ENCODE measurements at places on chromosomes 3 and 15. TPM values are rescaled to one million over a fixed set of nuclear protein-coding genes. Genes with fewer than 3 reads are reported as not detected.

- H3K27ac ChIP-seq: no peak overlapping the region
- H3K4me1 ChIP-seq: no peaks in the 10 kb centered on the region
- no peak overlapping the region for H3K4me3 ChIP-seq
- no peak for DNase-seq
These were observed 215.2 kb upstream of the PRICKLE2 start for GRCh38 chr3:64440498-64440897.

DNA sequence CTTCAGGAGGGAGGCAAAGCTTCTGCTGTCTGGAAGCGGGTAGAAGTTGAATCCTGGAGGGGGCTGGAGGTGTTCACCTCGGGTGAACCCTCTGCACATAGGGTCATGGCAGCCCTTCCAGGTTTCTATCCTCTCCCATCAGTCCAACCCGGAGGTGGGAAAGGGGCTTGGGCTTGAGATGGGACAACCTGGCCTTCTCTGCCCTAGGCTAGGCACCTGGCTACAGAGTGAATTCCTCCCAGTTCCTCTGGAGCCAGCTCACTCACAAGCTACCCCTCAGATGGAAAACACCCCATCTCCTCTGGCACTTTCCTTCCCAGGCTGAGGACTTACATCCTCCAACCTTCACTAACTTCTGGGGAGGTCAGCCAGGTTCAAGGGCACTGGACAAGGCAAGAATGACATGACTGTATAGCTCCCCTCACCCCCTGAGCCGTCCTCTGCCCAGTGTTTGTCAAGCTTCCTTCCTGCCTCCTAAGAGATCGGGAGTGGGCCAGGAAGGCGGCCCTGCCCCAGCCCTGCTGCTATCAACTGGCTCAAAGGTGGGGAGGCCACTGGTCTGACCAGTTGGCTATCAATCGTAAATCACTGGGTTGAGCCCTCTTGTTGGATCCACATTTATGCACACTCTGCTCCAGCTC, 45.8 kb downstream of the KLF15 start:
- no peak for DNase-seq
- H3K27ac ChIP-seq: no peak overlapping the region
- no peaks in the 10 kb centered on the region for H3K36me3 ChIP-seq
- H3K4me1 ChIP-seq: no peaks in the 10 kb centered on the region

The RPSA gene
- 2,053 TPM for total RNA-seq

The CSPG5 gene
- total RNA-seq: 1.1 TPM

The PRTG gene
- 0.83 TPM for total RNA-seq

The ARHGAP11A gene
- total RNA-seq: 103 TPM

DNA sequence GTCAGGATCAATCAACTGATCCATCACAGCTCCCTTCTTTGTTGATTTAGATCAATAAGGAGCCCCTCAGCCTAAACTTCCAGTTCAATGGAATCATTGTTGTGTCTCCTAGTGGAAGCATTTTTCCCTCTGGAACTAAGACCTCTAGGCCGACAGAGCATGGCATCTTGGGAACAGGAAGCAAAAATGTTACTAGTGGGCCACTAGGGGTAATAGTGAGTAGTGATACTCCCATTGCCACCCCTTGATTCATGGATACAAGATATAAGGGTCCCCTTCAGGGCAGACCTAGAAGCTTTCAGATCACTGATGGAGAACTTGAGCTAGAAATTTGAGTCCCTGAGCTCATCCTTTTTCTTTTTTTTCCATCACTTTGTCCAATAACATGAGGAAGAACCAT, 40.4 kb upstream of the AZI2 start:
- H3K4me1 ChIP-seq: no peaks in the 10 kb centered on the region
- H3K27ac ChIP-seq: no peak overlapping the region
- DNase-seq: no peak
- H3K27me3 ChIP-seq: no peaks in the 10 kb centered on the region
- no peaks in the 10 kb centered on the region for H3K36me3 ChIP-seq

The BLM gene
- 58.9 TPM for total RNA-seq

The GTPBP8 gene
- 22.7 TPM for total RNA-seq

GRCh38 chr3:181899702-181900101, 188.0 kb downstream of the SOX2 start:
- no peaks in the 10 kb centered on the region for H3K4me1 ChIP-seq
- no peak overlapping the region for H3K27ac ChIP-seq
- no peaks in the 10 kb centered on the region for H3K36me3 ChIP-seq
- no peaks in the 10 kb centered on the region for H3K27me3 ChIP-seq

DNA sequence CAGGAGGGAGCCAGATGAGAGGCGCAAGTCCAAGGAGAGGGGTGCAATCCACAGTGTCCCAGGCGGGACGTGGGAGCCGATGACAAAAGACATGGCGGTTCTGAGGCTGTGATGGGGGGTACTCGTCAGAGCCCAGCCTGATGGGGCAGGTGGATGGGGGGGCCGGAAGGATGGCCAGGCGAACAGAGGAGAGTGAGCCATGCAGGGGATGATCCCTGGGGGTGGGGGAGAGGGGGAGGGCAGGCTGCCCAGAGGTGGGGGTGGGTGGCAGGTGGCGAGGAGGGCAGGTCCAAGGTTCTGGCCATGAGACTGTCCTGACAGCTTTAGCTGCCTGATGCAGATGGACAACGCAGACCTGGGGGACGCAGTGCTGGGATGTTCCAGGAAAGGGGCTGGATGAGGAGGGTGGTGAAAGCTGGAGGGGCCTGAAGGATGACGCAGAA, 8.9 kb upstream of the CSPG4 start:
- H3K27me3 ChIP-seq: peaks cover 4% of the 10 kb centered on the region
- DNase-seq: no peak
- H3K27ac ChIP-seq: no peak overlapping the region
- H3K36me3 ChIP-seq: no peaks in the 10 kb centered on the region
- peaks cover 5% of the 10 kb centered on the region for H3K4me1 ChIP-seq
- H3K4me3 ChIP-seq: no peak overlapping the region

GRCh38 chr3:141383555-141384129, 15.3 kb downstream of the ZBTB38 start:
- H3K4me3 ChIP-seq: no peak overlapping the region
- no peak for DNase-seq
- peaks cover 6% of the 10 kb centered on the region for H3K27me3 ChIP-seq
- H3K27ac ChIP-seq: no peak overlapping the region
- peaks cover 9% of the 10 kb centered on the region for H3K4me1 ChIP-seq

DNA sequence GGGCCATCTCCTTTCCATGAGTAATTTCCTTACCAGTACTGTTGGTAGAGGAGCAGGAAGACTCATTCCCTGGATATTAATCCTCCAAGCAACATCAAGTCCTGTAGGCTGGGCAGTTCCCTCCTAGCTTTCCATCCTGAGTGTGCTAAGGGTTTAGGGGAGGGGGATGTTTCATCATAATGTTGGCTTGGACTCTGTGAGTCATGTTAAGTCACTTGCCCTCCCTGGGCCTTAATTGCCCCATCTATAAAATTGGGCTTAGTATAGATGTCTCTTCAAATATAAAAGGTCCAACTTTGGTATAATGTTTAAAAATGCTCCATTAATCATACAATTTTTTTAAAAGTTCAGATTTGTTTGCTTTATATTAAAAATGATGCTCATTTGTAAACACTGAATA, 52.7 kb downstream of the TLE3 start:
- H3K27me3 ChIP-seq: peaks cover 4% of the 10 kb centered on the region
- no peak overlapping the region for H3K4me3 ChIP-seq
- no peaks in the 10 kb centered on the region for H3K4me1 ChIP-seq
- H3K36me3 ChIP-seq: peaks cover 18% of the 10 kb centered on the region

The ARGFX gene
- total RNA-seq: not detected

The GHRL gene
- 2.1 TPM for total RNA-seq

GRCh38 chr3:131998027-131998426, 36.8 kb downstream of the CPNE4 start:
- no peak overlapping the region for H3K4me3 ChIP-seq
- H3K4me1 ChIP-seq: no peaks in the 10 kb centered on the region
- DNase-seq: no peak
- no peaks in the 10 kb centered on the region for H3K27me3 ChIP-seq
- H3K27ac ChIP-seq: no peak overlapping the region

- no peak overlapping the region for H3K4me3 ChIP-seq
- H3K27ac ChIP-seq: no peak overlapping the region
- no peak for DNase-seq
- no peaks in the 10 kb centered on the region for H3K36me3 ChIP-seq
- peaks cover 35% of the 10 kb centered on the region for H3K27me3 ChIP-seq
- peaks cover 17% of the 10 kb centered on the region for H3K4me1 ChIP-seq
These were observed 324.6 kb downstream of the UACA start for GRCh38 chr15:70438776-70439175.

DNA sequence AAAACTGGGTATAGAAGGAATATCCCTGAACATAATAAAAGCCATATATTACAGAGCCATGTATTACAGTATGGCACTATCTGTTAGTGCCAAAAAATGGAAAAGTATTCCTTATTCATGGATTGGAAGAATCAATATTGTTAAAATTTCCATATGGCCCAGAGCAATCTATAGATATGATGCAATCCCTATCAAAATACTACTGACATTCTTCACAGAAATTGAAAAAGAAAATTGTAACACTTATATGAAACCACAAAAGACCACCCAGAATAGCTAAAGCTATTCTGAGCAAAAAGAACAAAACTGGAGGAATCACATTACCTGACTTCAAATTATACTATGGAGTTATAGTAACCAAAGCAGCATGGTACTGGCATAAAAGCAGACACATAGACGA, 218.8 kb downstream of the PLCL2 start:
- H3K4me1 ChIP-seq: peaks cover 20% of the 10 kb centered on the region
- no peak for DNase-seq
- peaks cover 33% of the 10 kb centered on the region for H3K36me3 ChIP-seq
- no peak overlapping the region for H3K27ac ChIP-seq
- H3K27me3 ChIP-seq: peaks cover 2% of the 10 kb centered on the region

The MESP2 gene
- 0.41 TPM for total RNA-seq

DNA sequence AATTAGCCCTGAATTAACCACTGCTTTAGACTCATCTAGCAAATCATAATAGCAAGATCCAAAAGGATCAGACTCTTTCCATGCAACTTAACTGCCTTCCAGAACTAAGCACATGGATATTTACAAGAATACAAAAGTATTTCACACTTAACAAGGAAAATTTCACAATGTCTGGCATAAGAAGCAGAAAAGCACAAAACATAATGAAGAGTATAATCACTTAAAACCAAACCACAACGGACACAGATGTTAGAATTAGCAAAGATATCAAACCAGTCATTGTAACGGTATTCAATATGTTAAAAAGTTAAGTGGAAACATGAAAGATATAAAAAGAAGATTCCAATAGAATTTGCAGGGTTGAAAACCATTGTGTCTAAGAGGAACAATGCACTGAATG, 51.5 kb upstream of the COL6A6 start:
- H3K36me3 ChIP-seq: no peaks in the 10 kb centered on the region
- H3K27me3 ChIP-seq: no peaks in the 10 kb centered on the region
- no peak overlapping the region for H3K27ac ChIP-seq
- no peak overlapping the region for H3K4me3 ChIP-seq
- H3K4me1 ChIP-seq: no peaks in the 10 kb centered on the region

The TUSC7 gene
- total RNA-seq: not detected

The REC114 gene
- not detected for total RNA-seq

DNA sequence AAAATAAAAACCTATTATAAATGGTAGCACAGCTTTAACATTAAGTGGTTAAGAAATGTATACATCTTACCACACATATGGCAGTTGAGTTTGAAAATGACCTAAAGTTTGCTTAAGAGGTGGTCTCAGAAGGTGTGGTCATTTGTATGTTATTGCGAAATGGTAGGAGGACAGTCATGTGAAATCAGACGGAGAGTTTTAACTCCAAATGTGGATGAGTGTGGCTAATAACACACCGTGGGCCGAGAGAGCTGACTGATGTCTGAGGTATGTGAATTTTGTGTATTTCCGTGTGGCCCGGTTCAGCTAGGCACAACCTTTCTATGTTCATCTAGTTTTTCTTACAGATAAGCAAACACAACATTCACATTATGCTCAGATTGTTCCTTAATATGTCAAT, 71.9 kb downstream of the ARNT2 start:
- H3K4me3 ChIP-seq: no peak overlapping the region
- no peaks in the 10 kb centered on the region for H3K4me1 ChIP-seq
- peaks cover 12% of the 10 kb centered on the region for H3K27me3 ChIP-seq
- H3K27ac ChIP-seq: no peak overlapping the region
- no peaks in the 10 kb centered on the region for H3K36me3 ChIP-seq
- no peak for DNase-seq

DNA sequence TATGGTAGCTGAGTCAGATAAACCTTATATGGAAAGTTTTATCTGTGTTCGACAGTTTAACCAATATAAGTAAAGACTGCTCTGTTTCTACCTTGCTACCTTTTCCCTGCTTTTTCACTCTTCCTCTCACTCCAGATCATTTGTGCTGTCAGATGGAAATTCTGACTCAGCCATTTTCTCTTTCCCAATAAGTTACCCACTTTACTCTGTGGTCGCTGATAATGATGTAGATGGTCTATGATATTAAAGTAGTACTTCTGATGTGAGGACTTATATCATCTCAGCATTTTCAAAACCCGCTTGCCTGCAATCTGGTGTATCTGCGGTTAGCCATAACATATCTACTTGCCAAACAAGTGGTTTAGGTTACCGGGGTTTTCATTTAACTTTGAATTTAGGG, 15.0 kb upstream of the UTS2B start:
- no peaks in the 10 kb centered on the region for H3K36me3 ChIP-seq
- H3K4me1 ChIP-seq: peaks cover 17% of the 10 kb centered on the region
- DNase-seq: no peak
- no peak overlapping the region for H3K4me3 ChIP-seq
- no peaks in the 10 kb centered on the region for H3K27me3 ChIP-seq

DNA sequence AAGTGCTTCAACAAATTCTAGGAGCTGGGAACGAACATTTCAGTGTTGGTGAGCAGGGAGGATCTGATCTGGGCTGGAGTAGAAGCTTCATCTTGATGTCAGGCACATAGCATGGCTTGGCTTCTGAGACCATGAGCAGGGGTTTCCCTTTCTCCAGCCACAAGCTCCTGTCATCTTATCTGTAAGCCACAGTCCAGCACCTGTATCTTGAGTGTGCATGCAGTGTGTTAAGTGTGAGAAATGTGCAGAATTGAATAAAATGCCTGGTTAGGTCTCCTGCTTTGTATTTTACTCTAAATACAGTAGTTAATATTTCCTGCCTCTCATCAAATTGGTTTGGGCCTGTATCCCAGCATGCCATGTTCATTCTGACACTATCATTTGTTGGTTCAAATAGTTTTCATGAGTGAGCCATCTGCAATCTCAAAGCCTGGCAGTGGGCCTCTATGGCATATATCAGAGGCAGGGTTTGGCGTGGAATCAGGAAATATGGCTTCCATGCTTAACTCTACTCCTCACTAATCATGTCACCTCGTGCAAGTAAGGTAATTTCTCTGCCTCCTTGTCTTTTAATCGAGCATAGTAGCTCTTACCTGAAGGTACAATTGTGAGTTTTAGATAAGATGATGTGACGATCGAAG, 43.3 kb downstream of the TLNRD1 start:
- no peaks in the 10 kb centered on the region for H3K27me3 ChIP-seq
- DNase-seq: no peak
- H3K4me1 ChIP-seq: peaks cover 13% of the 10 kb centered on the region

DNA sequence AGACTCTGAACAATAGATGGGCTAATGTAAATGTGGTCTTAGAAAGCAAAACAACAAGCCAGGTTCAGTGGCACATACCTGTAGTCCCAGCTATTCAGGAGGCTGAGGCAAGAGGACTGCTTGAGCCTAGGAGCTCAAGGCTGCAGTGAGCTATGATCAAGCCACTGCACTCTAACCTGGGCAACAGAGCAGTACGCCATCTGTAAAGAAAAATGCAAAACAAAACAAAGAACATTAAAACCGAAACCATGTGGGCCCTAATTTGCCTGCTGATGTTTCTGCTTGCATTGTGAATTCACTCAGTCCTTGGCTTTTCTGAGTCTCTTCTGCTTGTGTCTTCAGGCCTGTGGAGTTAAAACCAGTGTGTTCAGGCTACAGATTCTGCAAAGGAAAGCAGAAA, 56.7 kb downstream of the CCNL1 start:
- DNase-seq: no peak
- no peak overlapping the region for H3K4me3 ChIP-seq
- no peaks in the 10 kb centered on the region for H3K27me3 ChIP-seq
- peaks cover 4% of the 10 kb centered on the region for H3K36me3 ChIP-seq

Data from activated T-helper 2 cell treated with anti-CD3 and anti-CD28 coated beads, Interferon-gamma antibody, Interleukin-2, Interleukin-4, amounts not matched to agents 10 μg/mL and 5 μg/mL and 100 μg/mL, durations not matched to agents 14 hours and 24 hours and 36 hours (primary cell).